ENCODE measurements at places on chromosomes 1 and 21.
A peak's percentile ranks its signal among the peaks of the same experiment; 100 is the strongest.

DNA sequence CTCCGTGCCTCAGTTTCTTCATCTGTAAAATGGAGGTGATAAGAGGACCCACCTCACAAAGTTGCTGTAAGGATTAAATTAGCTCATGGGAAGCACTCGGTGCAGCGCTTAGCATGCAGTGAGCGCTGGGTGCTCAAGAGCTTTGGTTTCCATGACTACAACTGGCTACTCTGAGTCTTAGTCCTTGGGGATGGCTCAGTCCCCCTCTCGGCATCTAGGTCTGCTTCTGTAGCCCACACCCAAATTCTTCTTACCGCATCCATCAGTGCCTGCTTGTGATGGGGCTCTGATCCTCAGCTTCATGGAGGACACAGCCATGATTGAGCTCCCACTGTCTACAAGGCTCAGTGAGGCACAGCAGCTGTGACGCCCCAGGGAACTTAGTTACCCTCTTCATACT lies 159.0 kb downstream of the ACTL8 start:
- no peak for DNase-seq

DNA sequence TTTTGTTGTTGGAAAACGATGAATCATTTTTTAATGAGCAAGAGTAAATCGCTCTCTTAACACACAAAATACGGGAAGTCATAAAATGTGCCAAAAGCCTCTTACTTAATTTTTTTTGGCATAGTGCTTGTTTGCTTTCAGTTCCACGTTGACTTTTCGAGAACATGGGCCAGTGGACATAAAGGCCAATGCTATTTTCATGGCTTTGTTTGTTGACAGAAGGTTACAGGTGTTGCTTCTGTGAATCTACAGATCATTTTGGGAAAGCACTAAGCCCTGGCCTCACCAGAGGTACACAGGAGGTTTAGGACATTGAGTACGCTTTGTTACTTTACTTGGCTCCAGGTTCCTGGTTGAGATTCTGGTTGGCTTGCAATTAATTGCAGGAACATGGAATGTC lies 199.4 kb upstream of the HMCN1 start:
- DNase-seq: peak; percentile 68

DNA sequence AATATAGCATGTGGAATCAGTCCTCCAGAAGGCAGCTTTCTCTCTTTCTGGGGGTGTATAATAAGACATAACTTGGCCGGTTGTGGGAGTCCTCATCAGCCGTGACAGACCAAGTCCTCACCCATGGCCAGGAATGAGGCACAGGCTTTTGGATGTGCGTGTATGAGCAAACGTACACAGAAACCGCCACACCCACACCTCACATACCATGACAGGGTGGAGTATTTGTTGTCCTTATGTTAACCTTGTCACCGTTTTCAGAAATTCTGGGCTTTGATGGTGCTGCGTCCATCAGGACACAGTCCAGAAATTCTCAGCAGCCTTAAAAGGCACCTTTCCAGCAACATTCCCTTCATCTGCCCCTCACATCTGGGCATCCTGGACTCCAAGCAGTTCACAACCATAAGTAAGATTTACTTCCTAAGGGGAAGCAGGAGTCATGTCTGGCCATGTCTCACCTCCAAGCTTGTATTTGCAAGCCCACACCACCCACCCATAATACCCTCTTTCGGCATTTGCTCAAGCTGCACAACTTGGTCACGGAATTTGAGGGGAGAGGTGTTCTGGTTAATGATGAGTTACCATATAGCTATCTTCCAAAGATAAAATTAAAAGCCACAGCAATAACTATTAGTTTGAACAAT lies 12.4 kb downstream of the C1orf116 start:
- DNase-seq: no peak

GRCh38 chr1:232308616-232309015 lies 321.3 kb downstream of the SIPA1L2 start:
- DNase-seq: no peak

DNA sequence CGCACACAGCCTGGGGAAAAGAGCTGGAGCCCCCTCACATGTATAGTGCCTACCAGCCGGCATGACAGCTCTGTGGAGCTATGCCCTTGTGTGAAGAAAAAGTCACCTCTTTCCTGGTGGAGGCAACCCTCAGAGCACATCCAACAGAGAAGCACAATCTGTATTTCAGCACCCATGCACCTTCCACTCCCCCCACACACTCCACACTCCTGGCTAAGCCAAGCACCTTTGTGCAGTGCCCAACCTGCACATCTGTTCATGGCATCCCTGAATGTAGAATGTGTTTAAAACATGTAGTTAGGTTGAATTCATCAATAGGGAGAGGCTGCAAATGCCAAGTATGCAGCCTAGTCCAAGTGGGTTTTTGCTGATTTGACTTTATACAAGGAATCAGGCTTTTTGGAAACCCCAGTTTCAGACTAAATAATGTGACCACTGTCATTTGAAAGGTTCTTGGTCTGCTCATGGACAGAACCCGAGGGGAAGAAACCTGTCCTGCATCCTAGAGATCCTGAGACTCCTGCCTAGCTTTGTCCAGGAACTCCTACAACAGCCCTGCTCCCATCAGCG lies 197.1 kb downstream of the TOMM20 start:
- no peak for DNase-seq

GRCh38 chr1:111629190-111629954 lies 9.8 kb downstream of the RAP1A start:
- DNase-seq: no peak

- no peak for DNase-seq
These were observed 802 bp downstream of the CYP4X1 start for GRCh38 chr1:47024141-47024801.

GRCh38 chr1:232951180-232951579 lies 769 bp downstream of the NTPCR start:
- no peak for DNase-seq

DNA sequence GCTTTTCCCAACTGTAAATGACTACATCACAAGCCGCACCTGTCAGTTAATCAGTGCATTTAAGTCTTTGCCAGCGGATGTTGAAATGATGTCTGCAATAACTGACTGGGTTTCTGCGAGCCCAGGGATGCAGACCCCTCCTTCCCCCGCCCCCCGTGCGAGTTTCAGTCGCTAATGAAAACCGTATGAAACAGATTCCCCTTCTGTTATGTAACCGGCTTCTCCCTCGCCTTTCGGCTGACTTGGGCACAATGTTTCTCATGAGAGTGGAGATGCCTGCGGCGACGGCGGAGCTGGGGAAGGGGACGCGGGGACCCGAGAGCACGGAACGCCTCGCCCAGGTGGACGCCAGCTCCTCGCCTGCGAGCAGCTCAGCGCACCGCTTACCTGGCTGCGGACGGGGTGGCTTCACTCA lies 753 bp downstream of the KCNJ6 start:
- peak; percentile 50 for DNase-seq

GRCh38 chr1:31742462-31743212 lies 21.5 kb downstream of the ADGRB2 start:
- no peak for DNase-seq

GRCh38 chr1:10108134-10108663 lies 75.4 kb downstream of the UBE4B start:
- no peak for DNase-seq

DNA sequence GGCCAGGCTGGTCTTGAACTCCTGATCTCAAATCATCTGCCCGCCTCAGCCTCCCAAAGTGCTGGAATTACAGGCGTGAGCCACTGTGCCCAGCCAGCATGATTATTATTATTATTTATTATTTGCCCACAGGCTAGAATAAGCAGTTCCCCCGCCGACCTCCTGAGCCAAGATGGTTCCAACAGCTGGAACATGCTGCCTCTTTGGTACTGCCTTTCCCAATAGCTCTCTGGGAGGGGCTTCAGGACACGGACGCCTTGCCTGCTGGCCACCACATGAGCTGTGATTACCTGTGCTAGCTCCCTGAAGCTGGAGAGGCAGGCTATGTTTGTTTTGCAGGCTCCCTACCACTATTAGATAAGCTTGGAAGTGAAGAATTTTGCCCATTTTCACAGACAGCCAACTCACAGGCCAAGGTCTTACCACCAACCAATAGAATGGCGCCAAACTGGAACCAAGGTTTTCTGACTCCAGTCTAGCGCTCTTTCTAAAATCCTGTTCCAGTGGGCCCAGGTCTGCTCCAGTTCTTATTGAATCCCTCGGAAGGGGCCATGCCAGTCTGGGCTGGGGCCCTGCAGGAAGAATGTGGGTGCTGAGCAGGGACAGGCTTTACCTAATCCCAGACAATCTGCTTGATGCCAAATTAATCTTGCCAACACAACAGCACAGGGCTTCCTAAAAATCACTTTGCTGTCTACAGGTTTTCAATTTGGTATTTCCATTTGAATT lies 2.1 kb upstream of the GPR61 start:
- DNase-seq: no peak

DNA sequence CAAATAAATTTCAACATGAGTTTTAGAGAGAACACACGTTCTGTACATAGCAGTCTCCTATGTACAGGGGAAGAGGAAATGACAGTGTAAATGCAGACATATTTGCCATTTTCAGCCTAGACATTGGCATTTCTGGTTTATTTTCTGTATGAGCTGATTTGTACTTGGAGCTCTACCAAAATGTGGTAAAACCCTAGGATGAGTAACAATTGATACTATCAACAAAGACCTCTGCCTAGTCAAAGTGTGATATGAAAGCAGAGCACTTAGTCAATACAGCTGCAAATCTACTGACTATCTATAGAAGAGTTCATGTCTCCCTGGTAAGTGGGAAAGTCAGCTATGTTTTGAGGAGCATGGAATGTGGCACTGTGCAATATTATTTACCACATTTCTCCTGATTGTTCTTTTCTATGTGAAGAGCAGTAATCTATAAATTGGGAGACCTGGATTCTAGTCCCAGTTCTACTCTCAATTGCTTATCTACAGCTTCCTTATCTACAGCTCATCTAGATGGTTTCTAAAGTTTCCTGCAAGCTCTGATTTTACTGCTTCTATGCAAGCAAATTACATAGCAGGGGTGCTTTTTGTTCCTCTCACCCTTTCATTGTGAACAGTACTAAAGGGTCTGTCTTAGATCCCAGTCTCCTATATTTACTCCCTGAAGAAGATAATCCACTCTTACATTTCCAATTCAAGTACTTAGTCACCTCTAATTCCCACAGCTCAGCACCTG lies 334.2 kb downstream of the NTNG1 start:
- DNase-seq: no peak

DNA sequence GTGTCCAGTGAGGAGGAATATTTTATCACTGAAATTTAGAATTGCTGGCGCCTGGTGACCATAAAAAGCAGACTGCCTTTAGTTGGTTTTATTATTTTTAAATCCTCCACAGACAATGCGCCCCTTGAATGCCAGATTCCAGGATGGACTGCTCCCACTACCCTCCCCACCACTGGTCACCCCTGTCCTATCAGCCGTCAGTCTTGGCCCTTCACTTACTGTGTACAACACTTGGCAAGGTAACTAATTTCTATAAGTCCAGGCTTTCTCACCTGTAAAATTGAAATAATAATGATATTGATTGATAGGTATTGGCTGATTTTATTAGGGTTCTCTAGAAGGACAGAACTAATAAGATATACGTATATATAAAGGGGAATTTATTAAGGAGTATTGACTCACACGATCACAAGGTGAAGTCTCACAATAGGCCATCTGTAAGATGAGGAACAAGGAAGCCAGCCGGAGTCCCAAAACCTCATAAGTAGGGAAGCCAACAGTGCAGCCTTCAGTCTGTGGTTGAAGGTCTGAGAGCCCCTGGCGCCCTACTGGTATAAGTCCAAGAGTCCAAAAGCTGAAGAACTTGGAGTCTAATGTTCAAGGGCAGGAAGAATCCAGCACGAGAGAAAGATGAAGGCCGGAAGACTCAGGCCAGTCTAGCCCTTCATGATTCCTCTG lies 17.8 kb downstream of the RHEX start:
- no peak for DNase-seq

- no peak for DNase-seq
These were observed 216.3 kb downstream of the PTPRU start for GRCh38 chr1:29452463-29453230.

GRCh38 chr21:40846103-40846502 lies 855 bp downstream of the DSCAM start:
- peak; percentile 34 for DNase-seq

DNA sequence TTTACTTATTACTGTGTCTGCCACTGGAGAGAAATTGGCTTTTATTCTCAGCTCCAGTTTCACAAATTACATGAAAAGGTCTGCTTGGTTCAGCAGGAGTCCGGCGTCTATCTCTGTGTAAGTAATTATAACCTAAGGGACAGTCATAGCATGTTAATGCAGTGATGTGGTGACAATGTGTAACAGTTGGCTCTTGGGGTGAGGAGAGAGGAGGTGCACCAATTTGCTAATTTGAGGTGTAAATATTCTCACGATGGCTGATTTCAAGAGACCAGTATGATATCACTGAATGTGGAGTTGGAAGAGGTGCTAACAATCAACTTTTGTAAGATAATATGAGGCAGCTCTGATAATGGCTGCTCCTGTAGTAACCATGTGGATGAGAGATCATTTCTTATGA lies 86.1 kb downstream of the CTH start:
- DNase-seq: no peak

DNA sequence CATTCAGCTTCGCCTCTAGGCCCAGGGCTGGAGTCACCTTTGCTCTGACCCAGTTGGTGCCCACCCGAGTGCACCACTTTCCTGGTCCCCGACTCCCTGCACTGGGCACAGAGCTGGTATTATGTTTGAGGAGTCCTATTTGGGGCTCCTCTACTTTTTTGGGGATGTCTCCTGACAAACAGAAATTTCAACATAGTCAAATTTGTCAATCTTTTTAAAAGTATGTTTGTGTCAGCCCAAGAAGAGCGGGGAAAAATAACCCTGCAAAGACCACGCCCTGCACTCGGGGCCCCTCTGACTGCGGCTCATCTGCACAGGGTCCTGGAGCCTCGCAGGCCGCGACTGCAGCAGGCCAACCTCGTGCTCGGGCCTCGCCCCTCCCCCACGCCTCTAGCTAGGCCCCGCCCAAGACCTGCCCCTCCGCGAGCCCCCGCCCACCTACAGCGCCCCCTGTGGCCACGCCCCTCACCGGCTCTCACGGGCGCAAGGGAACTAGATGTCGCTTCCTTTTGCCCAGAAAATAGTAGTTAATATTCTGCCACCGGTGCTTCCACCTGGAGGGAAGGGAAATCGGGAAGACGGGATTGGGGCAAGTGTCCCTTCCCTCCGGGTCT lies 11.4 kb downstream of the FAM229A start:
- DNase-seq: peak; percentile 62

DNA sequence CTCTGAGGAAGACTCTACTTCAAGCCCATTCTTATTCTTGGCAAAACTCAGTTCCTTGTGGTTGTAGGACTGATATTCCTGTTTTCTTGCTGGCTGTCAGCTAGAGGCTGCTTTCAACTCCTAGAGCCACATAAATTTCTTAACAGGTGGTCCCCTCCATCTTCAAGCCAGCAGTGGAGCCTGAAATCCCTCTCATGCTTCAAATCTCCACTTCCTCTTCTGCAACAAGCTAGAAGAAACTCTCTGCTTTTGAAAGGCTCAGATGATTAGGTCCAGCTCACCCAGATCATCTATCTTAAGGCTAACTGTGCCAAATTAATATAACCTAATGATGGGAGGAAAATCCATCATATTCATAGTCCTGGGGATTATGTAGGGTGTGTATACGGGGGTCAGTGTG lies 43.2 kb upstream of the CD34 start:
- no peak for DNase-seq

- DNase-seq: peak; percentile 19
These were observed 104.1 kb upstream of the TMPRSS2 start for GRCh38 chr21:41611966-41612606.

- peak; percentile 2 for DNase-seq
These were observed 485.3 kb upstream of the PTBP2 start for GRCh38 chr1:96236156-96236739.

Measured in NCI-H748 treated with DMSO at 0.1 percent for 48 hours (cell line).